ENCODE measurements at places on chromosomes 6 and 20.

- no peaks in the 10 kb centered on the region for H3K36me3 ChIP-seq
- DNase-seq = peak; percentile 67
- H3K4me3 ChIP-seq = no peak overlapping the region
These were observed 87.4 kb downstream of the GJA1 start for GRCh38 chr6:121522771-121523386.

DNA sequence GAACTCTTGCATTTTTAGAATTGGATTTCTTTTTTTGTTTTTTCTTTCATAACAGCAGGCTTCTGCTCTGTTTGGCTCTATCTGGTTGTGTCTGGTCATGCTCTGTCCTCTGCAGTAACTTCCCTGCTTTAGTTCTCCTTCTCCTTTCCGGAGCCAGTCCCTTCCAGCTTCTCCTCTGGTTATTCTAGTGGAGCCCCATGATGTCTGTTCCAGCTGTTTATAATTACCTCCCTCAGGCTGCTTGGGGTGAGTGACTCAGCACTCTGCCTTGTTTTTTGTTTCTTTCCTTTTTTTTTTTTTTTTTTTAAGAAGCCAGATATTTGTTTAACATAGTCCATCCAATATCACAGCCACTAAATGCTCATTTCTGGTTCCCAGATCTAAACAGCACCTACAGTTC is 409.6 kb downstream of the MAFB start:
- H3K27me3 ChIP-seq = no peaks in the 10 kb centered on the region
- H3K36me3 ChIP-seq = no peaks in the 10 kb centered on the region
- H3K4me3 ChIP-seq = no peak overlapping the region
- H3K4me1 ChIP-seq = peaks cover 3% of the 10 kb centered on the region
- peak; percentile 88 for DNase-seq

DNA sequence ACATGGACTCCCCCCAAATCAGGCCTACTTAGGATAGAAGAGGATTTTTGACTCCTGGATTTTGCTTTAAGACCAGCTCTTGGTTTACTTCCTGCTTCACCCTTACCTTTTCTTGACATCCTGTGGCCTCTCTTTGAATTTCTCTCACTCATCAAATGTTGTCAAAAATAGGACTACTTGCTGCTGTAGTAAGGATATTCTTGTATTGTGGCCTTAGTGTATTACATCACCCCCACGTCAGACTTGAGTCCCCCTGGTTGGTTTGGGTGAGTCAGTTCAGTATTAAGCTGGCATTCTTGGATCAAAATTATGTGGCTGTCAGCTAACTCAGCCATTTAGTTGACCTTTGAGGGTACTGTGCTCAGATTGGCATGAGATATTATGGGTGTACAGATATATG is 1.1 kb downstream of the TPX2 start:
- no peaks in the 10 kb centered on the region for H3K27me3 ChIP-seq
- H3K4me3 ChIP-seq = no peak overlapping the region
- peak; percentile 84 for DNase-seq
- H3K36me3 ChIP-seq = no peaks in the 10 kb centered on the region

DNA sequence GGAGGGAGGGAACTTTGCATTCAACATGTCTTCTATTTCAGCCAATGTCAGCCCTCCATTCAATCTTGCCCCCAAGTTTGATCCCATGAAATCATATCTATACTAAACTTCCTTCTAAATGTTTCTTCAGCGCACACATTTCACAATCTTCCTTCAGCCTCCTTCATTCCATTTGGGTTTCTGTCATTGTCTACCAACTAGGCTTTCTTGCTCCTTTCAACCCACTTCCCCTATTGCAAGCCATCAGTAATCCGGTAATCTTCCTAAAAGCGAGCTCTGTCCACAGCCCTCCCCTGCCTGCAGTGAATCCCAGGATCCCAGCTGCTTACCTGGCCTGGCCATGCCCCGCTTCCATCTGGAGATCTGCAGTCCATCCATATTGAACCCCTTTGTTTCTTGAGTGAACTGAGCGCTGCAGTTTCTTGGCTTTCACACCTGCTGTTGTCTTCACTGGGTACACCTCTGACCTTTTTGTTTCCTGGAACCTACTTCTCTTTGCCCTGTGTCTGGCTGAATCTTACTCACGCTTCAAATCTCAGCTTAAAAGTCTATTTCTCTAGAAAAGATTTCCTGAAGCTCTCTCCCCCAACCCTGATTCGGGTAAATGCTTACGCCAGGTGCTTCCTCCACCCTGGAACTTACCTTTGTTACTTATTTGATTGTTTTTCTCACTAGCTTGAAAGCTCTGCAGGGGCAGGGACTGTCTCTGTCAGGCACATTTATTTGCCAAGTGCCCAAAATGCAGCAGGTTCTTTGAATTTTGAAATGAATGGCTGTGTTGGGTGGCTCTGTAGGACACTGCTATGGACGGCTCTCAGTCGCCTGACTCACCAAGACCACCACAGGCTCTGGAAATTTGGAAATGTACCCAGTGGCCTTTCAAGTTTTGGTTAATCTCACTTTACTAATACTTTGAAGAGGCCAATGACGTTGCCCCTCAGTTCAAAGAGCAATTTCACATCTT is 50.3 kb downstream of the ADTRP start:
- H3K4me1 ChIP-seq = peaks cover 1% of the 10 kb centered on the region
- no peaks in the 10 kb centered on the region for H3K27me3 ChIP-seq
- peaks cover 51% of the 10 kb centered on the region for H3K36me3 ChIP-seq
- H3K27ac ChIP-seq = no peak overlapping the region
- DNase-seq = no peak

GRCh38 chr6:1860756-1861348 is 251.1 kb downstream of the FOXC1 start:
- H3K4me3 ChIP-seq = no peak overlapping the region
- no peak for DNase-seq
- H3K27me3 ChIP-seq = no peaks in the 10 kb centered on the region
- H3K4me1 ChIP-seq = peaks cover 2% of the 10 kb centered on the region

GRCh38 chr6:125357515-125358256 is 55.9 kb upstream of the HDDC2 start:
- peak; percentile 66 for DNase-seq
- H3K4me1 ChIP-seq = no peaks in the 10 kb centered on the region

GRCh38 chr6:77462359-77463307 is 658 bp downstream of the HTR1B start:
- peak overlapping the region; percentile 80 for H3K4me3 ChIP-seq
- no peaks in the 10 kb centered on the region for H3K36me3 ChIP-seq
- H3K27ac ChIP-seq = no peak overlapping the region
- peak; percentile 79 for DNase-seq

GRCh38 chr20:62726276-62726675 is 17.6 kb downstream of the NTSR1 start:
- H3K4me3 ChIP-seq = no peak overlapping the region
- peaks cover 6% of the 10 kb centered on the region for H3K4me1 ChIP-seq
- peaks cover 59% of the 10 kb centered on the region for H3K27me3 ChIP-seq
- no peak overlapping the region for H3K27ac ChIP-seq

DNA sequence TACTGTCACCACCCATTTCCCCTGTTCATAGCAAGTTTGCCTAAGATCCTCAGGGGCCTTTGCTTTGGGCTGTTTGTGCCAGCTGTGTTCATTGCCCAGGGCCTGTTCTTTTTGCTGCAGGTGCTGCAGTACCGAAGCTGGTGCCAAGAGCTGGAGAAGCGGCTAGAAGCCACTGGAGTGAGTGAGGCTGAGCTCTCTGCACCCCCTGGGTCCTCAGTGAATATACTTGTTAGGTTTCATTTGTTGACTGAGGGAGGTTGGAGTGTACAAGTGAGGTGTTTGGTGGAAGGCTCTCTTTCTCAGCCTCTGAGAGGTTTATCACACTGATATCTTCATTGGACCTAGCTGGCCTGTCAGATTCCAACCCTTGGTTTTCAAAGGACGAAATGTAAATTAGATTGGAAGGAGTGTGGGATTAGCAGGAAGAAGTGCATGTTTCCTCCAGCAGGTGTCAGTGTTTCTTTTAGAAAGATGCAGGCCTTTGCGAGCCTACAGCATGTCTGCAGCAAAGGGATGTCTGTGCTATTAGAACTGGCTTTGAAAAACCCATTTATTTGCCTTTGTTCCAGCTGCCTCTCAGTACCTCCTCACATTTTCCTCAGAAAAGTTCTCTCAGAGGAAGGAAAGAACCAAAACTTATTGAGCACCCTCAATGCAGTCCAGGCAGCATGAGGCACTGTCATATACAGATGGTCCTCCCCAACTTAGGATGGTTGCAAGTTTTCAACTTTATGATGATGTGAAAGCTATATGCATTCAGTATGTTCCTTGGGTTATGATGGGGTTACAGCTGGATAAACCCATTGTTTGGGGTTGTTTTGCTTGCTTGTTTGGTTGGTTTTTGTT is 8.3 kb downstream of the CEP250 start:
- H3K4me1 ChIP-seq = peaks cover 17% of the 10 kb centered on the region
- DNase-seq = peak; percentile 73
- H3K27ac ChIP-seq = no peak overlapping the region

DNA sequence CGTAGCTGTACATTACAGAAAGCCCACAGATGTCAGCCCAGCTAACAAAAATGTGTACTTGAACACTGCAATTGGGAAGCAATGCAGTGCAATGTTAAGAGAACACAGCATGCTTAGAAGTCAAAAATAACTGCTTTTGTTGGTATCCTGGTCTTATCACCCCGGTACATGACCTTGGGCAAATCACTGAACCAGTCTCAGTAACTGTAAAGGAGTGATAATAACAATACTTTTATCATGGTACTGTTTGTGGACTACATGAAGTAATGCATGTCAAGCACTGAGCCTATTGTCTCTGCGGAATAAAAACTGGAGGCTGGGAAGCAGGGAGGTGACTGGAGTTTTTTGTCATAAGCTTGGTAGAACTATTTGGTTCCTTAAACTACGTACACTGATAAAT is 44.7 kb upstream of the SPDEF start:
- no peaks in the 10 kb centered on the region for H3K27me3 ChIP-seq
- H3K27ac ChIP-seq = no peak overlapping the region
- no peaks in the 10 kb centered on the region for H3K36me3 ChIP-seq
- H3K4me1 ChIP-seq = peaks cover 13% of the 10 kb centered on the region
- H3K4me3 ChIP-seq = no peak overlapping the region

GRCh38 chr6:125019918-125020317 is 57.7 kb downstream of the RNF217 start:
- H3K4me3 ChIP-seq = no peak overlapping the region
- peak; percentile 21 for DNase-seq
- H3K27ac ChIP-seq = no peak overlapping the region

DNA sequence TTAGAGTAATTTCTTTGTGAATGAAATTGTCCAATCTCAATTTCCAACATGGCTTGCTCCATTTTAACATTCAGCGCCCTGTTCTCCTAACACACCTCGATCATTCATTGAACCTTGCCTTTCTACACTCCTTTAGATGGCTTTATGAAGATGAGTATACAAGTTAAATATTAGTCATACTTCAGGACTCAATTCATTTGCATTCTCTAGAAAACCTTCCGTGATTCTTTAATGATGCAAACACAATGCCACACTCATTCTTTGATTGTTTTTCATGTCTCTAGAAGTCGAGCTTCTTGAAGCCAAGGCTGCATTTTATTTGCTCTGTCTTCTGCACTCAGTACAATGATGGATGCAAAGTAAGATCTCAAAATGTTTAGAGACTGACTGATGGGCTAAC is 641.2 kb downstream of the DOK5 start:
- H3K27me3 ChIP-seq = no peaks in the 10 kb centered on the region
- DNase-seq = no peak
- no peaks in the 10 kb centered on the region for H3K4me1 ChIP-seq
- H3K36me3 ChIP-seq = no peaks in the 10 kb centered on the region

DNA sequence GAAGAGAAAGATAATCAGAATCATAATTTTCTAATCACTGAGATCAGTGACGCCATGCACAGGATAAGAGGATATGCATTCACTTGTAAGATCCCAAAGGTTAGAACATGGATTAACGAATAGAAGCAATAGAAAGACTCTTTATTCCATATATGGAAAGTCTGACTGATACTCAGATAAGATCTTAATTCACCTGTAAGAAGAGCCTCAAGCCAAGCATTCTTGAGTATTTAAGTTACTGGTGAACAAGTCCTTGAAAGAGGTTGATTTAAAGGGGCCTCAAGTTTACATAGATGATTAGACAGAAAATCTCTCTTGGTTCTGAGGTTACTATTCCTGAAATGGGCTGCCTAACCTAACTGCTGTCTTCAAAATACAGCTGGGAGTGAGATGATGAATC is 53.8 kb upstream of the MTRF1L start:
- no peaks in the 10 kb centered on the region for H3K4me1 ChIP-seq
- no peaks in the 10 kb centered on the region for H3K36me3 ChIP-seq
- H3K4me3 ChIP-seq = no peak overlapping the region
- DNase-seq = no peak
- no peak overlapping the region for H3K27ac ChIP-seq
- H3K27me3 ChIP-seq = no peaks in the 10 kb centered on the region

GRCh38 chr6:170007468-170008293 is 256.3 kb downstream of the ERMARD start:
- no peak for DNase-seq
- H3K27me3 ChIP-seq = peaks cover 6% of the 10 kb centered on the region
- no peak overlapping the region for H3K27ac ChIP-seq
- H3K36me3 ChIP-seq = no peaks in the 10 kb centered on the region
- H3K4me3 ChIP-seq = no peak overlapping the region
- H3K4me1 ChIP-seq = no peaks in the 10 kb centered on the region

DNA sequence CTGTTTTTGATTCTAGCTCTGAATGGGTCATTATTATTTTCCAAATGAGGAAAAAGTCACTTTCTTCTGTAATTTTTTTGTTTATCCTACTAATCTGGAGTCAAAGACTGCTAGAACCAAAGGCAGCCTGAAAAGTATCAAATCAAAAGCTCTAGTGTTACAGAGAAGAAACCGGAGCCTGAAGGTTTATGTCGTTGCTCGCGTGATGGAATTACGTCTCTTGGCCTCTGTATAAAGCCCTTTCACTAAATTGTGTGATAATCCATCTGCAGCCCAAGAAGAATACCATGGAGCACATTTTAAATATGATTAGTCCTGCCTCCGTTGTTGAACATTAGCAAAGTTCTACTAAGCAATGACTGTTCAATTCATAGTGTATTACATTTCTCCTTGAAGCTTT is 738.6 kb downstream of the C6orf118 start:
- no peaks in the 10 kb centered on the region for H3K36me3 ChIP-seq
- H3K4me1 ChIP-seq = no peaks in the 10 kb centered on the region
- H3K27me3 ChIP-seq = no peaks in the 10 kb centered on the region

DNA sequence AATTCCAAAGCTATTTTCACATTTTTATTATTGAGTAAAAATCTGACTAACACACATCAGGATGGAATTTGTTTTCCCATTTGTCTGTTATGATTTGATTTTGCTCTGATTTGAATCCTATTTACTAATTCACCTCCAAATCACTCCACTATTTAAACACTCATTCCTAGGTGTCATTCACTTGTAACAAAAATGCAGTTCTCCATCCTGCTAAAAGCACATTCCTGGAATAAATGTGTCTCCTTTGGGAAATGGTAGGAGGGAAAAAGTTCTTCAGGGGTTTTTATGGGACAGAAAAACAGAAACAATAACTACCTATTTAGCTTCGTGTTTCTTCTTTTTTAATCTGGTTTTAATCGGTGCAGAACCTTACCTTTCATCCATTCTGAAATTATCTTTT is 494.1 kb upstream of the CITED2 start:
- H3K4me3 ChIP-seq = no peak overlapping the region
- no peaks in the 10 kb centered on the region for H3K36me3 ChIP-seq
- H3K4me1 ChIP-seq = no peaks in the 10 kb centered on the region
- no peak for DNase-seq

Measured in mesenchymal stem cell (in vitro differentiated cells and primary cell).